ENCODE measurements at places on chromosomes 3 and 15.

- no peak for DNase-seq
These were observed 12.1 kb downstream of the CHSY1 start for GRCh38 chr15:101239724-101240136.

GRCh38 chr3:147396712-147397046 is 9.7 kb downstream of the ZIC4 start:
- DNase-seq = no peak

DNA sequence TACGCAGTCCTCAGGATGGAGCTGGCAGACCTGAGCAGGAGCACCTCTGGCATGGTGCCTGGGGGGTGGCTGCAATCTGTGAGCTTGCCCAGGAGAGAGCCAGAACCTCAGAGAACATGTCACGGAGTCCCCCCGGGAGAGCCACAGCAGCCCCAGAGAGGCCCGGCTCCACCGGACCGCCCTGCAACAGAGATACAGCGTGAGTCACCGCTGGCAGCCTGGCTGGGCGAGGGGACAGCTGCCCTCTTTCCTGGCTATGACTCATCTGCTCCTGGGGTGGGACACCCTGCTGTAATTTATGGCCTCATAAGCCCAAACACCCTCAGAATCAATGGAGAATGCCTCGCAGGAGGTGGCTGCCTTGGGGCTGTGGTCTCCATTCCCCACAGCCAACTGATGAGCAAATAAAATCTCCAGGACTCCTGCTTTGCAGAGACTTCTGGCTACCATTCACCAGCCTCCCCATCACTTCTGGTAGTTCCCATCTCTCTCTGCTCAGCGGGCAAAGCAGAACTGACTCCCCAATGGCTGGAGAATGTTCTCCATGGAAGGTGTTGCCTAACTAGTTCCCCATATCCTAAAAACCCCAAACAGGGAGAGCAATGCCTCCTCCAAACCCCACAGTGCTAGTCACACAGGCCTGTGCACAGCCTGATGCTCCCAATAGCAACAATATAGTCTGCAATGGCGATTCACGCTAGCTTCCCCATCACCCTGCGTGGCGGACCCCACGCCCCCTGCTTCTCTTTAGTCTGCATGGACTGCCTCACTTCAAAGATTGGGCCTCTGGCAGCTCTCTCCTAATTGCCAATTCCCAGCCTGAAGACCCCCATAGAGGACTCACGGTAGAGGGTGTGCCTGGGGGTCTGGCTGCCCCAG is 21.6 kb downstream of the ACSBG1 start:
- peak; percentile 96 for DNase-seq

GRCh38 chr15:100183921-100184495 is 157.8 kb downstream of the ADAMTS17 start:
- DNase-seq = peak; percentile 39

- no peak for DNase-seq
These were observed 22.8 kb upstream of the TRIM59 start for GRCh38 chr3:160472344-160472743.

- DNase-seq = no peak
These were observed 73.5 kb upstream of the XCR1 start for GRCh38 chr3:46100812-46101211.

DNA sequence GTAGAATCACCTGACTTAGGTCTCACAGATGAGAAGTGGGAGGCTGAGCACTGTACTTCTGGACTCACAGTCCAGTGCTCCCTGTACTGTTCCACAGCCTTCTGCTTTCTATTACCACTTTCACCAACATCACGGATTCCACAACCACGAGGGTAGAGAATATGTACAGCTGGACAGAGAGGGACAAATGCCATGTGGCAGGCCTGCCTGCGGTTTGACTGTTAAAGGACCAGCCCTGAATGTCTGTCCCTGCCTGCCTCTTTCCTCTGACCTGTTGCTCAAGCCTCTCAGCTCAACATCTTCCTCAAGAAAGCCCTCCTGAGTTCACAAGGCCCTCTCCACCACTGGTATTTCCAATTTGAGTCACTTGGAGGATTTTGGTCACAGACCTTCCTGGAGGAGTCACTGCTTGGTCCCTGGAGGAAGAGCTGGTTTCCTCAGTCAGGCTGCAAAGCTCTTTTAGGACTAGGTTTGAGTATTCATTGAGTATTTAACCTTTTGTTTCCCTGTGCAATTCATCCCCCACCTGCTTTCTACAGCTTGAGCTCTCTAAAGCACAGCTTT is 49.1 kb downstream of the RAB11A start:
- DNase-seq = no peak

DNA sequence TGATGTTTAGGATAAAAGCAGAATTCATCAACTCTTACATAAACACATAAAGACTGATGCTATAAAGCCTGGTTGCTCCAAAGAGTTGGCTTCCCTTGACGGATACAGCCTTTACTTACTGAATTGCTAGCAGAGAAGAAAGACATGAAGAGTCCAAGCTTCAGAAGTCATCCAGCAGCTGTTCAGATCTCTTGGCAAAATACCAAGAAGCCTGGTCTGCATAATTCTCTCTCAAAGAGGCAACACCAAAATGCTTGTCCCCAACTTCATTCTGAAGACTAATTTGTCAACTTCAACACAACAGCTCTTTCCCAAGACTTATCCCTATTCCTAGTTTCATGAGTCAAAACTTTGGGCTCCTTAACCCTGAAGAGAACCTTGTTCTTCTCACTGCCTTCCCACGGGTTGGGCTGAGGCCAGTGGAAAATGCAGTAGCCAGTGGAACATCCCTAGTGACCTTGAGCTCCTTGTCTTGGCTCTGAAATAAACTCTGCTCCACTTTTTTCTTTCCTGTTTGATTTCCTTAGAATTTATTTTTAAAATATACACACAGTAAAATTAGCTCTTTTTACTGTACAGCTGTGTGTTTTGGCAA is 119.2 kb upstream of the THBS1 start:
- DNase-seq = no peak

DNA sequence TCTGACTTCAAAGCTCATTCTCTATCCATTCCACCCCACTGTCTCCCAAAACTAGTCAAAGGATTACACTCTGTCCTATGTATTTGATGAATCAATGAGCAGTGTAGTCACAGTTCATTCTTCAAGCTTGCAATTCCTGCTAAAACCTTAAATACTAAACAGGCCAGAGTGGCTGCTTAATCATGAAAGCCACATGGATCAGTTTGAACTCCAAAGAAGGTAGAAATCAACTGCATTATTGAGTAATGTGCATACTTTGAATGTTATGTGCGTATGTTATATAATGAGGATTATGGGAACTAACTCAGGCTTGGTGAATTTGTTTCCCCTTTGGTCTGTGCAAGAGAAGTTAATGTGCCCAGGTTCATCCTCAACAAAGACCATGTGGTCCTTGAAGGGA is 45.4 kb downstream of the PRICKLE2 start:
- no peak for DNase-seq

GRCh38 chr15:99413955-99414754 is 151.6 kb upstream of the MEF2A start:
- DNase-seq = no peak

GRCh38 chr3:111362381-111363009 is 179.5 kb upstream of the CD96 start:
- no peak for DNase-seq

DNA sequence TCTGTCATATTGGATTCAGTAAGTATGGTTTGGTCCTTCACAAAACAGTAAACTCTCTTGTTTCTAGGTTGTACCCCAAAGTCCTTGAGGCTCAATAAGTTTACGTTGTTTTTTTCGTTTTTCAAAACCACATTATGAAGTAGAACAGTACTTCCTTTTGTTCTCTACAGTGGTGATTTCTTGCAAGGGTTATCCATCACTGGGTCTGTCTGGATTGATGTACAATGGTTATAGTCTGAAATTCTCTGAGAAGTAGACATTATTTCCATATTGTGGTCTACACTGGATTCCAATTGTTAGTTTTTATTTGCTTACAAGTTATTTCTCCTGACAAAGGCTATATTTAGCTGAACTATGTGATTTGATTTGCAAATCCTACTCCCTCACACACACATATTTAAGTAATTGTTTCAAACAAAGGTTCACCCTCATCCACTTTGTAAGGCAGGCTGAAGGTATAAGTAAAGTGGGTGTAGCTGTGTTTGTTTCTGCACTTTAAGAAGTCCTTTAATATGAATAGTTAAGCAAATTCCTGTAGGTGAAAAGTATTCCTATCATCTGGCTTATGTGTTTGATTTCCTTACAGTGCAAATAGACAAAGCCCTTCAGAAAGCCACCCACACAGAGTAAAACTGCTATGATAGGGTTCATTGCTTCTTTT is 64.2 kb upstream of the MME start:
- no peak for DNase-seq

GRCh38 chr15:85980946-85981345 is 98.7 kb upstream of the AGBL1 start:
- no peak for DNase-seq

DNA sequence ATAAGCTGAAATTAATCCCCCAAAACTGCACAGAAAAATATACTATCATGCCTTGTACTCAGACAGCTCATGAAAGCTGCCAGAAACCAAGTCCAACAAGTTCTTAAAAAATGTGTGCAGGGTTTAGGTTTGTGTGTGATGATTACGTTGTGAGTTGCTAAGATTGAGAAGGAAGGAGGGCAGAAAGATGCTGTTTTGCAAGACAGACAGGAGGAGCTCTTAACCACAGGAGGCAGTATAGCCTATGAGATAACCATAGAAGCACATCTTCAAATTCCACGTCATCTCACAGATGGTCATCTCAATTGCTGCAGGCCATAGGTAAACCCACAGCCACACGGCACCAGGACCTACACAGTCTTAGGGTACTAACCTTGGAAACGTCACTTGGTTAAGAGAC is 191.9 kb downstream of the STT3B start:
- DNase-seq = no peak

GRCh38 chr15:43376017-43376705 is 5.3 kb downstream of the TUBGCP4 start:
- DNase-seq = peak; percentile 55

DNA sequence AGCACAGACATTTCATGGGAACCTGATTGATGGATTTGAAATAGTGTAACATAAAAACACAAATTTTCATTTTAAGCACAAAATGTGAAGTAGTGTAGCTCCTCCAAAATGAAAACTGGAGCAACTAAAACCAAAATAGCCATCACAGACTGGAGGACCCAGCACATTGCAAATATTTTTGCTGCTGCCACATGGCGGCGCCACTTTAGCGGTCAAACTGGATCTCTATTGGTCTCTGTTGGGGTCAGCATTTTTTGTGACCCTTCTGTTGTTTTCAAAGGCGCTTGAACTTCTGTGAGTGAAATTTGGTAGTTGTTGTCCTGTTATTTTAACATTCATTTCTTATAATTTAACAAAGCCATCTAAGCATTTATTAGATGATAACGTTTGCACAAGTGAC is 259.9 kb downstream of the IL20RB start:
- DNase-seq = no peak

GRCh38 chr3:141051443-141052200 is 475 bp downstream of the SPSB4 start:
- DNase-seq = peak; percentile 79

- peak; percentile 88 for DNase-seq
These were observed 46.3 kb downstream of the GABRG3 start for GRCh38 chr15:27017168-27017809.

DNA sequence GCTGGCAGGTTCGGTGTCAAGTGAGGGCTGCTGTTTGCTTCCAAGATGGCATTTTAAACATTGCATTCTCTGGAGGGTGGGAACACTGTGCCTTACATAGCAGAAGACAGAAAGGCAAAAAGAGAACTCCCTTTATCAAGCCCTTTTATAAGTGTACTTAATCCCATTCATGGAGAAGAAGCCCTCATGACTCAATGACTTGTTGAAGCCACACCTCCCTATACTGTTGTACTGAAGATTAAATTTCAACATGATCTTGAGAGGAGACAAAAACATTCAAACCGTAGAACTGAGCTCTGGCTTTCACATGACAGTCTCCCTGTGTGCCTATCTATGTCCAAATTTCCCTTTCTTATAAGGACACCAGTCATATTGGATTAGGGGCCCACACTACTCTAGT is 443.4 kb upstream of the CDIN1 start:
- no peak for DNase-seq

GRCh38 chr15:39358441-39359041 is 222.3 kb upstream of the THBS1 start:
- no peak for DNase-seq

GRCh38 chr3:125123451-125124305 is 67.9 kb upstream of the HEG1 start:
- peak; percentile 89 for DNase-seq

- no peak for DNase-seq
These were observed 44.8 kb downstream of the CCDC12 start for GRCh38 chr3:46931631-46932331.

GRCh38 chr3:189947068-189947467 is 173.6 kb downstream of the P3H2 start:
- no peak for DNase-seq
